ENCODE measurements at places on chromosomes 4 and X.

GRCh38 chrX:101759000-101759399, 99.3 kb upstream of the ARMCX2 start:
- DNase-seq = no peak

DNA sequence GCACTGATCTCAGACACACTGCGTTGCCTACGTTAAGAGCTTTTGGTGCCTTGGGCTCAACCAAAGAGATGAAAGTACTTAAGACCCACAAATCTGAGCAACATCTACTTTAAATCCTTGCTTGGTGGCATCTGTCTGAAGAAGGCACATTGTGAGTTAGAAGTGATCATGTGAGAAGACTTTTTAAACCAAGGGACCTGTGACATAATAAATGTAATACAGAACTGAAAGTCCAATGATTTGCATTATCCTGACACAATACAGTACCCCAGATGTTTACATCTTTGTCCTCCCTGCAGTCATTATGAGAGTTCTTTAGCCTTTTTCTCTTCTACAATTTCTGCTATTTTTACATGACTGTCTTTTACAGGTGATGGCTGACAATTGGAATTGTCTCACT, 96.7 kb upstream of the FTHL17 start:
- DNase-seq = no peak

GRCh38 chr4:181161669-181162068, 1081.5 kb upstream of the TENM3 start:
- no peak for DNase-seq

GRCh38 chr4:42282081-42282901, 115.0 kb upstream of the SHISA3 start:
- DNase-seq = no peak

GRCh38 chrX:71514367-71515037, 18.4 kb upstream of the OGT start:
- no peak for DNase-seq

- no peak for DNase-seq
These were observed 452.2 kb downstream of the PCDH11X start for GRCh38 chrX:92231391-92231790.

GRCh38 chr4:11474146-11474545, 45.5 kb upstream of the HS3ST1 start:
- no peak for DNase-seq

GRCh38 chr4:176526704-176527103, 206.9 kb downstream of the SPCS3 start:
- DNase-seq = no peak

- no peak for DNase-seq
These were observed 23.4 kb upstream of the CFAP299 start for GRCh38 chr4:80312124-80312523.

DNA sequence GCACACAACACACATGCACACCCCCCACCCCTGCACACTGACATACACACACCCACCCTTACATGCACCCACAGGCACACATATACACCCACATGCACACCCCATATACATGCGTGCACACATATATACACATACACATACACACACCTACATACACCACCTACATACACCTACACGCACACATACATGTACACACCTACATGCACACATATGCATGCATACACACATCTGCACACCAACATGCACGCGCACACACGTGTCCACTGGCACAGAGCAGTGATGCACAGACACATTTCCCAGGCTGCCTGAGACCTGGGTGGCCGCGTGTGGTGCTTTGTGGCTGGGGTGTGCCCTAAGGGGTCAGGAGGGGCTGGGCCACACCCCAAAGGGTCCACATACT, 31.7 kb downstream of the FGFRL1 start:
- DNase-seq = no peak

DNA sequence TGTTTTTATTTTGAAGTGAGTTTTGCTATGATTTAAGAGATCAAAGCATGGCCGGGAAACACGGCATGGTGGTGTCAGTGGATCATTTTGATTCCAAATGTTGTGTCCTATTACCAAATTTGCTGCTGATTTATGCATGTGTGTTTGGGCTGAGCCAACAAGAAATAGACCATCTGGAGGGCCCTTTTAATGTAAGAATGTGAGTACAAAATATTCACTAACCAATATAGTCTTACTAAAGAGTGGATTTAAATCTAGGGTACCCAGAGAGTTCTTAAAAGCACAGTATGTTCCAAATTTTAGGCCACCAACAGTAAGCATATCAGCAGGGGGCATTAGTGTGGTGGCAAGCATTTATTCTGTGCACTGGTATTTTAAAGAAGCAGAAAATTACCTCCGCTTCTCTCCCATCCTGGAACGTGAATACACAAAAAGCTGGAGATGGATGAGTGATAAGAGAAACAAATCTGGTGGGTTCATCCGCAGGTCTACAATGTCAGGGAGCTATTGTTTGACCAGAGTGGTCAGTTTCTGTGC, 444.4 kb upstream of the IGFBP7 start:
- DNase-seq = no peak

- peak; percentile 48 for DNase-seq
These were observed 32.1 kb upstream of the MSN start for GRCh38 chrX:65635378-65635777.

- no peak for DNase-seq
These were observed 1368.2 kb downstream of the STIM2 start for GRCh38 chr4:28228561-28229491.

DNA sequence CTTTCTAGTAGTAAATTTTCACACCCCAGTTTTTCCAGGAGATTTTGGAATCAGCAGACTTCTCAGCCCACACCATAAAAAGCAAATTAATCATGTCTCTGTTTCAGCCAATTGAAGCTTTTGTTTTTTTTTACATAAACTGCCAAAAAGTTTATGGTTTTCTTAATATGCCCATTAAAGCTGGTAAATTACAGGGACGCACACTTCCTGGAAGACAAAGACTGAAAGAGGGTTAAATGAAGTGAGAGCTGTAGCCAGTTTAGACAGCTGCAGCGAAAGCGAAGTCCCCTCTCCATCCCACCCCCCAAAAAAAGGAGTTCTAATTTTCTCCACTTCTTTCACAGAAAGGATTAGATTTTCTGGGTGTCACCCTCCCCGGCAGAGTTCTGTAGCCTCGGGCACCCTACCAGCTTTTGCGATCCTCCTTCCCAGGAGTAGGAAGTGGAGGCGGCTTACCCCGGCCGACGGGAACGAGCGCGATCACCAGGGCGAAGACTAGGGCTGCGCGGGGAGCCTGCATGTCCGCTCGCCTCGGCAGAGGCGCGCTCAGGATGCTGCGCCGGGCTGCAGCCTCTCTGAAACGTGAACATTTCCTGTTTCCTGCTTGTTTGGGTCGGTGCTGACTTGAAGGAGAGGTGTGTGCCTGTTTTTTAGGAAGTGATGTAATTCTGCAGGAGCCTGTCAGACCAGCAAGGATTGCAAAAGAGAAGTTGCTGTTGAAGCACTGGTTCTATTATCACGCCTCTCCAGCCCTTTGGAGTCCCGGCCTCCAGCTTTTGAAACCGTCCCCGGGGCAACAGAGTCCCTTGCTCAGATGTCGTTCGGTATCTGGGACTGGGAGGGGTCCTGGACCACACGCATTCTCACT, at the start of gene TMEM154:
TMEM154 (minus strand) TSS at position 584 of the 868 bp plus-strand sequence; CDS start at position 520, 64 bp downstream.
- peak; percentile 85 for DNase-seq

- no peak for DNase-seq
These were observed 161.0 kb upstream of the GPRIN3 start for GRCh38 chr4:89468602-89469001.

DNA sequence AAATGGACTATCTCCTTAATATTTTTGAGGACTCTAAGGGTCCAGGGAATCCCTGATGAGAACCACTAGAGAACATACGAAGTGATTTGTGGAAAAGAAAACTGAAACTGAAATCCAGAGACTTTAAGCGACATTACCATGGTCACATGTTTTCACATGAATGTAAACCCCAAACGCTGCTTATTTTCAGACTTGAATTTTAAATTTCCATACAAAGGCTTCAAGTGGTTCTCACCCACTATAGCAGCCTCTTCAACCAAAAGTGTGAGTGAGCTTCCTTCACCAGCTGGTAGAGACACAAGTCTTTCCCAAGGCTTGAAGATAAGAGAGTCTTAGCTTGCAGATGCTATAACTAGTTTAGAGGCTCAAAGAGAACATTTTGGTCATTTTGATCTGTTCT, 232.7 kb downstream of the MGST2 start:
- DNase-seq = no peak

DNA sequence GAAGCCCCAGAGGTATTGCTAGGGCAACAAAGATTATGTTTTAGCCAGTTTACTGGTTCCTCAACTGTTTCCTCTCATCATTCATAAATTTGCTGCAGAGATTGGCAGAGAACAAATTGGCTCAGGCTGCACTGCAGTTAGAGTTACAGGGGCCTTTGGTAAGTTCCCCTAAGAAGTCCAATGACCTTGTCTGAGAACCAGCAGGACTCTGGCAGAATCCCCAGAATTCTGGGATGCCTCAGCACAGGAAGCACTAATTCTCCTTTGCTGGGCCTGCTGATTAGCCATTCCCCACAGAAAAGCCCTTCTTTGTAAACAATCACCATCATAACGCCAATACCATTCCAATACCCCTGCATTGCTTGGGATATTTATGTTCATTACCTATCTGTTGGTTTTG, 151.3 kb downstream of the USP46 start:
- peak; percentile 60 for DNase-seq

- DNase-seq = no peak
These were observed 185.4 kb downstream of the TSPAN5 start for GRCh38 chr4:98473046-98473445.

- no peak for DNase-seq
These were observed 181.0 kb downstream of the PALLD start for GRCh38 chr4:168677879-168678278.

GRCh38 chrX:2334237-2334636, 166.5 kb downstream of the DHRSX start:
- no peak for DNase-seq

GRCh38 chr4:107719207-107719921, 670 bp downstream of the PAPSS1 start:
- no peak for DNase-seq

- no peak for DNase-seq
These were observed 32.9 kb upstream of the GRID2 start for GRCh38 chr4:92270908-92271307.

GRCh38 chr4:6088950-6089349, 70.7 kb upstream of the C4orf50 start:
- DNase-seq = no peak

GRCh38 chr4:53484911-53485657, 106.2 kb downstream of the LNX1 start:
- DNase-seq = no peak

GRCh38 chr4:26342328-26343037, 21.7 kb downstream of the RBPJ start:
- DNase-seq = no peak

GRCh38 chr4:135239964-135240363, 1038.4 kb upstream of the PABPC4L start:
- no peak for DNase-seq

DNA sequence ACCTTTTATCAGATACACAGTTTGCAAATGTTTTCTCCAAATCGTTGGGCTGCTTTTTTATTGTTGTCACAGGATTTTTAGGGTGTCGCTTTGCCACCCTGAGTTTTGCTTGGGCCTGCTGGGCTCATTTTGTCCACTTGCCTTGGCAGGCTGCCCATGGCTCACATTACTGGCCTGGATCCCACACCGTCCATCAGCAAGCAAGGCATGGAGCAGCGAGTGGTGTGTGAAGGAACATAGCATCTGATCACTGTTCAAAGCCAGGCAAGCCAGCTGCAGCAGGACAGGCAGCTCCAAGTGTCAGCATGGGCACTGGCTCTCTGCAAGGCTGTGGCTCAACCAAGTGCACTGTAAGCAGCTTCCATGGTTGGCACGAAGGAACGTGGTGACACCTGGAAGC, 261.4 kb upstream of the TECRL start:
- DNase-seq = no peak

DNA sequence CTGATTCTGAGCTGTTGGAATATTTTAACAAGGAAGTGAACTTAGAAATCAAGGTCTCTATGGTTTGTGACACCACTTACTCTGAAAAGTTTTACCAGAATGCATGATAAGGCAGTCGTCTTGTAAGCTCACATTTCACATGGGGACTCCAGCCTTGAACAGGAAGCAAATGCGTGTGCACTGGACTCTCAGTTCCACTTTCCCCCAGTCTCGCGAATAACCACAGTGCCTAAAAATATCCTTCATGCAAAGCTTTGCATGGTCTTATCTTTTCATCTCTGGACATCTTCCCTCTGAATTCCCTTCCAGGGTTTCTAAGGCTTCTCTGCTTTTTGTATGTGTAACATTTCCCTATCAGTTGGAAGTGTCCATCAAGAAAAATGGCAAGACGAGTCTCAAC, 581.8 kb downstream of the NLGN4X start:
- no peak for DNase-seq

DNA sequence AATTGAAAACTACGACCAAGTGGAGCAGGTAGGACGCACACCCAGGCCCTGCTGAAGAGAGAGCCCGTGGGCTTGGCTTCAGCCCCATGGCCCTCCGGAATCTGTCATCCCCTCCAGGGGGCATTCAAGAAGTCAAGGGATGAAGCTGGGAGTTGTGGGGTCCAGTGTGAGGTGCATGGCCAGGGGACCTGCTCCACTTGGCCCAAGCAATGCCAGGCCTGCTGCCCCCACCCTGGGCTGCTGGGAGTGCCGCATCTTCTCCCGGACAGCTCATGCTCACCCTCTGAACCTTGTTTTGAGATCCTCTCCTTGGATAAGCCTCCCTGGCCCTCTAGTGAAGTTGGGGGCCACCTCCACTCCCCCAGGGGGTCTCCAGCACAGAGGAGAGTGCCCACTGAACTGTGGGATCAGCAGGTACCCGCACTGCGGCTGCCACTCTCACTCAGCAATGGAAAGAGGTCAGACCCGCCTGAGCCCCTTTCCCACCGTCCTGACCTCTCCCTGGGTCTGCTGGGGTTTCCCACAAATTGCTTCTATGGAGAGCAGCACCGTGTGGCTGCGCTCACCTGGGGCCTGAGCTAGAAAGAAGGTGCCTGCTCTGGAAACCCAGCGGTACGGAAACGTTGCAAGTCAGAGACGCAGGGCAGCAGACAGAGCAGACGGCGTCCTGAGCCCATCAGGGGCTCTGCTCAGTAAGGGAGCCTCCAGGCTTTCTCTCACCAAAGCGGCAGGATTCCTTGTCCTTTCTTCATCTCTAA, 5.0 kb upstream of the ABLIM2 start:
- no peak for DNase-seq

- no peak for DNase-seq
These were observed 282.1 kb downstream of the GABRG1 start for GRCh38 chr4:45841791-45842190.

DNA sequence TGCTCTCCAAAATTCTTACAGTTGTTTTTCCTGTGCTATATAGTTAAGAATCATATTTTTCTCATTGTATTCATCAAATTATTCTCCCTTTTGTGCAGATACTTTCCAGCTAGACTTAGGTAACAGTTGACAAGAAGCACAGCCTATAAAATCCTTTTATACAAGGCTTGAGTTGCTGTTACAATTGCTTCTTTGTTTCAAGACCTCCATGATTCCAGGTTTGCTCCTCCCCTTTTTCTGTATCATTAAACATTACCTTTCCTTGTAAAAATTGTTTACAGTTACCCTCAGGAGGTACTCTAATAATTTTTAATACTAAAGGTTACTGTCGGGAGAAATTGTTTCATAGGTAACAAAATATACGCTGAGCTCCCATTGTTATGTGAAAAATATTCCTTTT, 192.3 kb upstream of the GRID2 start:
- DNase-seq = no peak

Data from aorta (tissue), 5 donors.